ENCODE measurements at places on chromosomes 6 and 20.

GRCh38 chr6:80942911-80943310 lies 809.6 kb downstream of the TENT5A start:
- DNase-seq = no peak

GRCh38 chr20:48904566-48905296 lies 16.8 kb upstream of the ARFGEF2 start:
- peak; percentile 62 for DNase-seq

- no peak for DNase-seq
Measured at GRCh38 chr6:31048099-31048498, 37.8 kb downstream of the MUC22 start.

GRCh38 chr6:98358173-98358572 lies 476.2 kb upstream of the POU3F2 start:
- no peak for DNase-seq

DNA sequence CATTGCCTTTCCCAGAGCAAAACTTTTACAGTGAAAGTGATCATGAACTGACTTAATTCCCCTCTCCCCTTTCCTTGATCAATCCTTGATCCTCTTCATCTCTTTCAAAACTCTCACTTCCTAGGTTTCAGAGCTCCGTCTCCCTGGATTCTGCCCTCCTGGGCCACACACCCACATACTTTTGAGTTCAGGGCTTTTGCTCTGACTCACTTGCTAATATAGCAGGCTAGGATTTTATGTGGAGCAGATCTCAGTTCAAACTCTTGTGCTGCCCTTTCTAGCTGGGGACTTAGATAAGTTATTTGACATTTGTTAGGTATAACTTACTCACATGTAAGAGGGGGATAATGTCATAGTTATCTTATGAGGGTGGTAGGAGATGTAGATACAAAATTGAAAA lies 109.1 kb upstream of the MLIP start:
- no peak for DNase-seq

- DNase-seq = no peak
Measured at GRCh38 chr6:62998022-62998421, 213.2 kb upstream of the FKBP1C start.

GRCh38 chr6:39649996-39650395 lies 75.2 kb downstream of the KIF6 start:
- no peak for DNase-seq

DNA sequence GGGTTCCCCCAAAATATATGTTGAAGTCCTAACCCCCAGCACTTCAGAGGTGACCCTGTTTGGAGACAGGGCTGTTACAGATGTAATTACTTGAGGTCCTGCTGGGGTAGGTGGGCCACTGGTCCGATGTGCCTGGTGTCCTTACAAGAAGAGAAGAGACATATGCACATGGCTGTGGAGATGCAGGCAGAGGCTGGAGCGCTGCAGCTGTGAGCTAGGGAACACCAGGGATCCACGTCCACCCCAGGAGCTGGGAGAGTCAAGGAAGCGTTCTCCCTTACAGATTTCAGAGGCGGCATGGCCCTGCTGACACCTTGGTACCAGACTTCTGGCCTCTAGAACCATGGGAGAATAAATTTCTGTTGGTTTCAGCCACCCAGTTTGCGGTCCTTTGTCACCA lies 11.7 kb upstream of the SLC22A2 start:
- DNase-seq = no peak

DNA sequence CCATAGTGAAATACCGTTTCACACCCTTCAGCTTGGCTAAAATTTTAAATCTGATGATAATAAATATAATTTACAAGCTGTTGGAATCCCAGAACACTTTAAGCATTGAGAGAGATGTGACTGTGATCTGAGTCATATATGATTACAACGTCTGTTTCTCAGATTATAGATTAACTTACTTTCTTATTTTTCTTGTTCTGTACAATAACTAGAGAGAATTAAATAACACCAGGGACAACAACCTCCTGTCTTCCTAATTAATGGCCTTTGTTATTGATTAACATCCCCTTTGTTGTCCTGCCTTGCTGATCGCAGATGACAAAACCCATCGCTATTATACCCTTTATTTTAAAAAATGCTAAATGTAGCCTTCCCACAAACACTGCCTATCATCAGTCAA lies 87.8 kb upstream of the EZR start:
- DNase-seq = no peak

- no peak for DNase-seq
Measured at GRCh38 chr6:106823732-106824351, 150.7 kb downstream of the CD24 start.

- no peak for DNase-seq
Measured at GRCh38 chr6:215335-216034, 76.8 kb upstream of the DUSP22 start.

GRCh38 chr20:40746251-40746650 lies 57.2 kb upstream of the MAFB start:
- DNase-seq = no peak

DNA sequence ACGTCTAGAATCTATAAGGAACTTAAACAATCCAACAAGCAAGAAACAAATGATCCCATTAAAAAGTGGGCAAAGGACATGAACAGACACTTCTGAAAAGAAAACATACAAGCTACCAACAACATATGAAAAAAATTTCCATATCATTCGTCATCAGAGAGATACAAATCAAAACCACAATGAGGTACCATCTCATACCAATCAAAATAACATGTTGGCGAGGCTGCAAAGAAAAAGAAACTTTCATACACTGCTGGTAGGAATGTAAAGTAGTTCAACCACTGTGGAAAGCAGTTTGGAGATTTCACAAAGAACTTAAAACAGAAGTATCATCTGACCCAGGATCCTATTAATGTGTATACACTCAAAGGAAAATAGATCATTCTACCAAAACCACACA lies 243.9 kb upstream of the RUNX2 start:
- no peak for DNase-seq

GRCh38 chr6:101539510-101540245 lies 146.2 kb downstream of the GRIK2 start:
- peak; percentile 52 for DNase-seq

DNA sequence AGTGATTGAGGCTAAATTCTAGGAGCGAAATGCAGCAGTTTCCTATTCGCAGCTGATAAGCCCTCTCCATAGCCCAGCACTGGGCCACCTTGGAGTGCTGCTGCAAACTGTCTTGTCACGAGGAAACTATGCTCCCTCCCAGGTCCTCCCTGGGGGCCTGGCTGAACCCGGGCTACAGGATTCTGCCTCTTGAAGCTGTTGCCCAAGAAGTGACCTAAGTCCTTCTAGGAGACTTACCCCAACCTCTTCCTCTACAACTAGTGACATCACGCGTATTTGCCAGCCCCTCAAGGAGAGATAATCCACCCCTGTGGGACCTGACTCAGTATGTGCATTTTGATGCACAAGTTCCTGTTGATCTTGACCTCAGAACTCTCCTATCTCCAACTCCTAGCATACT lies 26.5 kb upstream of the ZFAND3 start:
- no peak for DNase-seq

GRCh38 chr20:51388227-51388626 lies 154.3 kb downstream of the NFATC2 start:
- no peak for DNase-seq

DNA sequence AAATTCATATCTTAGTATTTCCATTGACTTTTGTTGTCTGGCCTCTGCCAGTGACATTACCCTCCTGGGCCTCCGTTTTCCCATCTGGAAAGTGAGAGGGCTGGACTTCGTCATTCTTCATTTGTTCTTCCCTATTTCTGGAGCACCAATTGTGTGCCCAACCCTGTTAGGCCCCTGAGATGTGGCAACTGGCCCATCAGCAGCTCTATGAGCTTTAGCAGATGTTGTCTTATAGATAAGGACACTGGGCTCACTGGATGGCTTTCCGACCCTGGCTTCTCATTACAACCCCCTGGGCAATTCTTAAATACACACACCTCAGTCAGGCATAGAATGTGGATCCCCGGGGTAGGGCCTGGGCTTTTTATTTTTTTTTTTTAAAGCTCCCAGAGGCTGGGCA lies 14.7 kb downstream of the PABPC1L start:
- no peak for DNase-seq

GRCh38 chr6:77986380-77987034 lies 333.7 kb downstream of the MEI4 start:
- DNase-seq = no peak

- DNase-seq = no peak
Measured at GRCh38 chr6:16035488-16036080, 93.3 kb upstream of the MYLIP start.

Data from SW 1271 (cell line).